Mesothelial cell of epicardium (in vitro differentiated cells): ENCODE measurements at places on chromosomes 6 and 20. TPM values are rescaled to one million over a fixed set of nuclear protein-coding genes. Genes with fewer than 3 reads are reported as not detected.

Gene DEFB125
- total RNA-seq, result not detected in 3 replicates

Gene RIPPLY2
- not detected in 3 replicates for total RNA-seq

Gene ENPP4
- 4.8 to 5.2 TPM (median 5.1 TPM) in 3 replicates for total RNA-seq

Gene GHRH
- total RNA-seq, result not detected in 3 replicates
